GM12865 (cell line): ENCODE measurements at places on chromosomes 11 and 22.
A peak's percentile ranks its signal among the peaks of the same experiment; 100 is the strongest.

DNA sequence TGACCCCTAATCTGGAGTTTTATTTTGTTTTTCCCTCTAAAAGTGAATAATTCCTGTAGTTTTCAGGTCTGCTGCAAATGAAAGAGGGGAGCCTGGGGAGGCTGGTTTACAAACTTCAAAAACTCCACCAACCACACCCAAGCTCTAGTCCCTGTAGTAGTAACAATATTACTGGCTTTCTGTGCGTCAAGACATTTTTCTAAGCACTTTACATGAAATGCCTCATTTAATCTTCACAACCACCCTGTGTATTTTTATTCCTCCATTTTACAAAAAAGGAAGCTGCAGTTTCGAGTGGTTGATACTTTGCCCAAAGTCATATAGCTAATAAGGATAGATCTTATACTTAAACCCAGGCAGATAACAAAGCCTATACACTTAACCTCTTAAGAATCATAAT, 23.5 kb downstream of the CTNND1 start:
- peak; percentile 29 for DNase-seq

DNA sequence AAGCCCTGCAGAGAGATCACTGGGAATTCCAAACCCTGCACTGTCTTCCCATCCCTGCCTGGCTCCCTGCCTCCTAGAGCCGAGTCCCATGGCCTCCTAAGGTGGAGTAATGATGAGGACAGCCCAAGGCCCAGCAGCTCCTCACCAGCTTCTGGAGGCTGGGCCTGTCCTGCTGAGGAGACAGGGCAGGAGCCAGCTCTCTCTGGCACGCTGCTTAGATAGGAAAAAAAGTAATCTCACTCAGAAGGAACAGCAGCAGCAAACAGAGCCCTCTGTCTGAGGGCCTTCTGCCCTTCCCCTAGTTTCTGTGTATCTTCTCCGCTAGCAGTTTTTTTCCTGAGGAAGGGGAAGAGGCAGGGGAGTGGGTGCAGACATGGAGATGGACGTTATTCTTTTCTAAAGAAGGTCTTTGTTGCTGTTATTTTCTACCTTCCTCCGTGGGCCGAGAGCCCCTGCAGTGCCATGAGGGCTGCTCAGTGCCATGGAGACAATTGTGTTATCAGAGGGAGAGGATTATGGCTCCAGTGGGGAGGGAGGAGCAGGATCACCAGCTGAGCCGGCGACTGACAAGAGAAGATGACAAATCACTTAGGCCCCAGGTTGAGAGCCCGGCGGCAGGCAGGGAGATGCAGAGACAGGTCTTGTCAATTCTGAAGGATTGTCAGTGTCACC, 315.3 kb downstream of the BUD13 start:
- no peak for DNase-seq

GRCh38 chr11:103978616-103979595, 57.5 kb upstream of the DDI1 start:
- no peak for DNase-seq

- DNase-seq: no peak
Observed at GRCh38 chr11:122617297-122617696, 38.2 kb upstream of the UBASH3B start.

GRCh38 chr11:35549787-35550186, 24.4 kb upstream of the PAMR1 start:
- DNase-seq: no peak

DNA sequence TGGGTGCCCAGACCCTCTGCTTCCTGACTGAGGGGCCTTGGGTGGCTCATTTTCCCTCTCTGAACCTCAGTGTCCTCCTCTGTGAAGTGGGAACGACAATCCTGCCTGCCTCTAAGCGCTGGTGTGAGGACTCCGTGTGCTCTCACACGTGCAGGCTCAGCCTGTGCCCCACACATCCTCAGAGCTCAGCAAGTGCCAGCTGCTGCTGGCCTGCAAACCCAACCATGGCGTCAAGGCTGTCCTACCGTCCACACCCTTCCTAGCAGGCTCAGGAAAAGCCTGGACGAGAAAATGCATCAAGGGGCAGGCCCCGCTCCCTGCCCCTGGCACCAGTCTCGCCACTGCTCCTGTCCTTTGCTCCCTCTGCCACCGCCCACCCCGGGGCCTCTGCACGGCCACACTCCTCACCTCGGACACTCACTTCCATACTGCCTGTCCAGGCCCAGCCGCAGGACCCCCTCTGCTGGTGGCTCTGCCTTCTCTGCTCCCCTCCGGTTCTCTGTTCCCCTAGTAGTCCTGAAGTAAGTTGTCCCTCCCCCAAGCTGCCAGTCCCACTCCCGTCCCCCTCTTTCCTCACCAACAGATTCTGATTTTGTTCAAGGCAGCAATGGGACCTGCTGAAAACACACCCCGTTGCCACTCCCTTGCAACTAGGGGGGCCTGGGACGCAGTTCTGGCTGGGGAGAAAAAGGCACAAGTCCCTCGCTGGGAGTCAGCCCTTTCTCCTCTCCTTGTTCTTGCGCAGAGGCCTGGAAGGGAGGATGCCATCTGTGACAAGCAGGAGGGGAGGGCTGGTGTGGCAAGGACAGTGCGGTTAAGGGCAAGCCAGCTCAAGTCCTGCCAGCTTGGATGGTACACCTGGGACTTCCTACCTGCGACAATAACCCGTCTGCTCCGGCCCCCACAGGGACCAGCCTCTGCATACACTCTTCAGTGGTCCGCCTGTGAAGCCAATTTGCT, 62.2 kb downstream of the ARFGAP3 start:
- no peak for DNase-seq

DNA sequence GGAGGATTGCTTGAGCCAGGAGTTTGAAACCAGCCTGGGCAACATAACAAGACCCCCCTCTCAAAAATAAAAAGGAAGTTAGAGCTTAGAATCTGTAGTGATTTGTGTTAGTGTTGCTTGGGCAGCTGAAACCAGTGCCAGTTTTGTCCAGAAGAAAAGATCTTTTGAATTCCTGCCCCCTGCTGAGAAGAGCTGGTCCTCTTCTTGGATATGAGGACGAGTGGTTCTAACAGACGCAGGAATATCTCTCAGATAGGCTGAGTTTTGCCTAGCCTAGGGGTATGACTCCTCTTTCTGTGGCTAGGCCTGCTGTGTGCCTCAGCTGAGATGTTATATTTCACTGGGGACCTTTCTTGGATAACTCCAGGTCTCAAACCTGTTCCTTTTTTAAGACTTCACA, 102.8 kb downstream of the STIM1 start:
- no peak for DNase-seq

DNA sequence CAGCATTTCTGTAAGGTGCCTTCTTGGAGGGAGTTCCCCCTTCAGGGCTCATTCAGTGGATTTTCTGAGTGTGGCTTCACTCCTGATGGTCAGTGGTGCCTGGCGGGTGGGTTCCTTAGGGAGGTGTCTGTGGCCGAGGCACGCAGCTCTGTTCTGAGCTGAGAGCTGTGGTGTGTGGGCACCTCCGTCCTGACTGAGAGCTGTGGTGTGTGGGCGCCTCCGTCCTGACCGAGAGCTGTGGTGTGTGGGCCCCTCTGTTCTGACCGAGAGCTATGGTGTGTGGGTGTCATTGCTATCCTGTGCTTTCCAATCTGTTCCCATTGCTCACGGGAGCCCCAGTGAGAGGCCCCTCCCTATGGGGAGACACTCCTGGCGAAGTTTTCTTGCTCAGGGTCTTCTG, 39.8 kb downstream of the MUC6 start:
- DNase-seq: peak; percentile 37
